ENCODE measurements at places on chromosomes 5 and 9. TPM values are rescaled to one million over a fixed set of nuclear protein-coding genes. Genes with fewer than 3 reads are reported as not detected.

- no peak for DNase-seq
Observed at GRCh38 chr5:66805514-66806430, 209.6 kb downstream of the MAST4 start.

GRCh38 chr5:133229931-133230664 lies 178.3 kb downstream of the HSPA4 start:
- no peak for DNase-seq

- DNase-seq, result no peak
Observed at GRCh38 chr5:1278656-1279442, 16.0 kb downstream of the TERT start.

The MXD3 gene
- 15.8 TPM for total RNA-seq

DNA sequence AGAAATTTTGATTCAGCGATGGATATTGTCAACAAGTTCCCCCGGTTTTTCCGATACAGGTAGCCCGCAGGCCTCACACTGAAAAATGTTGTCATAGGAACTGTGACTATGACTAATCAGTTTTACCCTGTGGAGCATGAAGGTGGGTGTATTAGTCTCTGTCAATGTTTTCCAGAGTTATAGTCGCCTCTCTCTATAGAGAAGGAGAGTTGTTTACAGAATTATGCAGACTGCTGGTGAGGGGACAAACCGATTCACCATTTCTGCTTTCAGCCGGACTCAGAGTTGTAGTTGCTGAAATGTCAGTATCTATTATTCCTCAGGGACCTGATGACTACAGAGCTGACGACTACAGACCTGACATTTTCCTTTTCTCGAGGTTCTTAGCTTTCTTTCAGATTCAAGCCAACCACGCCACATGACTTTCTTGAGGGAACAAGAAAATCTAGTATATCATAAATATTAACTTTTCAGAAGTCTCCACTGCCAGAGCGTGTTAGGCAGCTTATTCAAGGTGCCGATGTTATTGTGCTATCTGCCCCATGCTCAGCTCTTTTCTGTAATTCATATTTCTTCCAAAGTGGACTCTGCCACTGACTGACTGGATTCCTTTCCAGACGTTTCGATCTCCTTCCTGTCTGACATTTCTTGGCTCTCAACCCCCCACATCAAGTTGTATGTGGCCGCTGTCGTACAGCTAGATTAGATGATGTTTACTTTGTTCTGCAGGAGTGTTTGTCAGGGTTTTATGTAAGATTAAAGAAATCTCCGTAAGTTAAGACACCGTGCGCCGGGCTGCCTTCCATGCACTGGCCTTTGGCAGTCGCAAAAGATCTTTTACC lies 178.1 kb downstream of the FGF1 start:
- DNase-seq, result no peak

The ASTN2 gene
- 10.1 TPM for total RNA-seq

DNA sequence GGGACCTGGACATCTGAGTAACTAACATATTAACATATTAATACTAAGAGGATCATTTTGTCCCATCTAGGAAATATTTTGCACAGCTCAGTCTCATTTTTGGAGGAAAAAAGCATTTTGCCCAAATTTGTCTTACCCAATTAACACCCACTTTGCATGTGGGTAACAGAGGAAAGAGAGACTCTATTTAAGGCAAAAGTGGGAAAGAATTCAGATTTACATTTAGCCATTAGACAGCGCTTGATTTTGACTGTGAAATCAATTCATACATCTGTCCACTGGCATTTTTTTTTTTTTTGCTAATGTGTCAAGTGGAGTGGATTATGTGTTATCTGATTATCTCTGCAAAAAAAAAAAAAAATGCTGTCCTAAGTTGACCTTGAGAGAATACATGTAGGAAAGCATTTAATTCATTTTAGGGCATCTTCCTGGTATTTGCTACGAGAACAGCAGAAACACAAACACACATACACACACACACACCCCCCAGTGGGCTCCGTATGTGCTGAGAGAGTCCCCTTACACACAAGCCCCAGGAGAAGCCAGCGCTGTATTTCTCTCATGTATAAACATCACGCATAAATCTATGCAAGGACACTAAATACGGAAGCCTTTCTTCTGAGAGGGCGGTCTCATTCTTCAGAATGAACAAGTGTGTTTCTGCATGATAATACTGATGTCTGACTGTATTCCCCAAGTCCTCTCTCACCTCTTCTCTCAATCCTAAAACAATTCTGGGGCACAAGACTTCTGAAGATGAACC lies 202.0 kb upstream of the KLF9 start:
- DNase-seq, result no peak

- DNase-seq, result no peak
Observed at GRCh38 chr5:108233617-108234155, 148.2 kb downstream of the FBXL17 start.

The ECM2 gene
- not detected for total RNA-seq

GRCh38 chr9:116844621-116845020 lies 157.5 kb downstream of the TRIM32 start:
- no peak for DNase-seq

DNA sequence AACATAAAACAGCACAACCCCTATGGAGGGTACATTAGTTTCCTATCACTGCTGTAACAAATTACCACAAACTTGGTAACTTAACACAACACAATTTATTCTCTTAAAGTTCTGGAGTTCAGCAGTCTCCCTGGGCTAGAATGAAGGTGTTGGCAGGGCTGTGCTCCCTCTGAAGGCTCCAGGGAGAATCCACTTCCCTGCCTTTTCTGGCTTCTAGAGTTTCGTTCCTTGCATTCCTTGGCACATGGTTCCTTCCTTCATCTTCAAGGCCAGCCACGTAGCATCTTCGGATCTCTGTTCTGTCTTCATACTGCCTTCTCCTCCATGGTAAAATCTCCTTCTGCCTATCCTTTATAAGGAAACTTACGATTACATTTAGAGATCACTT lies 25.0 kb upstream of the GSN start:
- DNase-seq, result no peak

DNA sequence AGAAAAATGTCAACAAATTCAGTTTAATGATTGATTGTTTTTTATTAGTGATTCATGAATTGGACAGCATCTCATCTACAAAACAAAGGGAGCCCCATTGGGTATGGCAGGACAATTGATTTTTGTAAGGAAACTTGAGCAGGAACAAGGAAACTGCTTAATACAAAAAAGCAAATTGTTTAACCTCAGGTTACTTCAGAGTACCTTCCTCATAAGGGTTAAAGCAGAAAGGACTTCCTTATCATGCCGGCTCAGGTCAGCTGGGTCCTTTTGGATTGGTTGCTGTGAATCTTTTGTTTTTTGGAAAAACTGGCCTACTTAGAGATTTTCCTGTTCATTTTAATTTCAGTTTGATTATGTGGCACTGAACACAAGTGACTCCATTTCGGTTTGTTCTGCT lies 211.8 kb downstream of the ARRDC3 start:
- DNase-seq, result no peak

GRCh38 chr9:32292611-32293010 lies 91.8 kb upstream of the ACO1 start:
- DNase-seq, result no peak

DNA sequence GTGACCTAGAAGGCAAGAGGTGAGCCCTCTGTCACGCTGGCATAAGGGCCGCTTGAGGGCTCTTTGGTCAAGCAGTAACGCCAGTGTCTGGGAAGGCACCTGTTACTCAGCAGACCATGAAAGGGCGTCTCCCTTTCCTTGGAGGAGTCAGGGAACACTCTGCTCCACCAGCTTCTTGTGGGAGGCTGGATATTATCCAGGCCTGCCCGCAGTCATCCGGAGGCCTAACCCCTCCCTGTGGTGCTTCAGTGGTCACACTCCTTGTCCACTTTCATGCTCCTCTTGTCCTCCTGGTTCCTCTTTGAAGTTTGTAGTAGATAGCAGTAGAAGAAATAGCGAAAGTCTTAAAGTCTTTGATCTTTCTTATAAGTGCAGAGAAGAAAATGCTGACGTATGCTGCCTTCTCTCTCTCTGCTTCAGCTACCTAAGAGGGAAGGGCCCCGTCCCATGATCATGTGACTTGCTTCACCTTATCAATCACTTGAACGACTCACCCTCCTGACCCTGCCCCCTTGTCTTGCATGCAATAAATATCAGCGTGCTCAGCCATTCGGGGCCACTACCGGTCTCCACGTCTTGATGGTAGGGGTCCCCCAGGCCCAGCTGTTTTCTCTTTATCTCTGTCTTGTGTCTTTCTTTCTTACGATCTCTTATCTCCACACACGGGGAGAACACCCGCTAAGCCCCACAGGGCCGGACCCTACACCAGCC lies 16.7 kb upstream of the SCGB3A1 start:
- DNase-seq, result no peak

The SELENOP gene
- total RNA-seq, result 4.5 TPM

The LIFR gene
- 62.4 TPM for total RNA-seq

DNA sequence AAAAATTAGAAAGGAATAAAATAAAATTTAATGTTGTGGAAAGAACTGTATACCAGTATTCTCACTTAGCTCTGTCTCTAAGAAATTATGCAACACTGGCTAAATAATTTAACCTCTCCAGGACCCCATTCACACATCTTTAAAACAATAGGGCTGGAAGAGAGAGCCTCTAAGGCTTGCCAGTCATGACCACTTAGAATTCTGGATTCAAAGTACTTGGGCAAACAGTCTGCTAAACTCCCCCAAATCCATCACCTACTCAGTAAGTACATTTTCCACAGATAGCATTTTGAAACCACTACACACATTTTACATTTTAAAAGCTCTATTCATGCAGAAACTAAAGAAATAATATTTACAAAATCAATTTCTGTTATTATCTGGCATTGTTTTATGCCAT lies 291.7 kb downstream of the TMEM167A start:
- no peak for DNase-seq

GRCh38 chr5:106408141-106408540 lies 1262.6 kb downstream of the EFNA5 start:
- DNase-seq, result no peak

GRCh38 chr9:15277400-15278090 lies 29.5 kb downstream of the TTC39B start:
- peak; percentile 20 for DNase-seq

The FCN2 gene
- not detected for total RNA-seq

GRCh38 chr9:8492679-8493078 lies 693.1 kb upstream of the DMAC1 start:
- DNase-seq, result no peak

DNA sequence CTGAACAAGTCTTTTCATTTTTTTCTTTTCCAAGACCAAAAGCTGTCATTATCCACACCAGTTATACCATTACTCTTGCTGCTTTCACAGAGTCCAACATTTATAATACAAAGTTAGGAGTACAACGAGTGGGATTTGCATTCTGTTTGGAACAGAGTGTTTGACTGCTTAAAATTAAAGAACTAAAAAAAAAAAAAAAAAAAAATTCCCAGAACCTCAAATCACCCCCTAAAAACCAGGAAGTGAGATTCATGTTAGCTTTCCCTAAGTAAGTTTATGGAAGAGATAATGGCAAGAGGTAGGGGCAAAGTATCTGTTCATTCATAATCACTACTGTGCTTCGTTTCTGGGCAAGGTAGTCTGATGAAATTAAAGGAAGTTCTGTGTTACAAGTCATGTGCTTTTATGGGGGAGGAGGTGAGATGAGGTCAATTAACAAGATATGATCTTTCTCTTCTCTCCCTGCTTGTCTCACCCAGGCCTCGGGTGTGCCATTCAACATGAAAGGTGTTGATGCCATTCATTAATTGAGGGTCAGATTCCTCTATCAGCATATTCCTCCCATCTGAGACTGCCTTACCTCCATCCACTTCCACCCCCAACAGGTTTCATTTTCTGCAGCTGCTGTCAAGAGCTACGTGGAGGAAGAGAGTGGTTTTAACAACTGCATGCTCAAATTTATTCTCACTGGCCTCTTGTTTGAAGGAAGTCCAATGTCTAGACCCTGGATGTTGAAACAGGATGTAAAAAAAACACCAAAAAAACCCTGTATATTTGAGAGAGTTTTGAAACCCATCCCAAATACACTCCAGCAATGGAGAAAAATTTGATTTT lies 58.1 kb downstream of the MARCHF3 start:
- DNase-seq, result no peak

DNA sequence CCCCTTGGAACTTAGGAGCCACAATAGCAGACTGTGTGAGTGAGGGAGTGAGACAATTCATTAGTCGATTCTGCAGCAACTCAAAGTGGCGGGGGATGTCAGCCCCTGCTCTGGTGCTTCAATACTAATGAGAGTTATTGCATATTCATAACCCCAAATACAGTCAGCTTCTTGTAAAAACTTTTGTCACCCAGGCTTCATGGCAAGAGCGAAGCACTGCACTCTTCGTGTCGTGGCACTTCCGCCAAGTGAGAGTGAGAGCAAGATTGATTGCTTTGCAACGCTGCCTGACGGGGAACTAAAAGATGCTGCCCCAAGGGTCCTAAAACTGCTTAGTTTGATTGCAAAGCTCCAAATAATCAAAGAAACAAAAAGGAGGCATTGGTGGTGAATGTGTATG lies 150.9 kb downstream of the NR2F1-AS1 start:
- DNase-seq, result no peak

DNA sequence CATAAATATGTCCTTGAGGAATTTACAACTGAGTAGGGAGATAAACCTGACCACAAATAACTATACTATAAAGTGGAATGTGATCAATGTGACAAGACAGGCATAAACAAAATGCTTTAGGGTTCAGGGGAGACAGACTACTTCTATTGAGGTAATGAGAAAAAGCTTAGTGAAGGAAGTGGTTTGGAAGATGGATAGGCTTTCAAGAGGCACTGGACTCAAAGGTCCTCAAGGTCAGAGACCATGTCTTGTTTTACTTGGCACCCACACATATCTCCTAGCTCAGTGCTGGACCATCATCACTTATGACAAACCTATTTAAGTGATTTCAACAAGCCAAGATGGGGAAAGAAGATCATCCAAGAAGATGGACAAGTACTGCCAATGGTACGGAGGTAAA lies 257.8 kb downstream of the BNC2 start:
- no peak for DNase-seq

- DNase-seq, result peak; percentile 69
Observed at GRCh38 chr5:112551419-112552032, 132.4 kb upstream of the EPB41L4A start.

- DNase-seq, result peak; percentile 58
Observed at GRCh38 chr9:126398403-126399058, 71.9 kb downstream of the MVB12B start.

The SVEP1 gene
- total RNA-seq, result 0.89 TPM

The PCDHGA4 gene
- total RNA-seq, result 0.79 TPM

DNA sequence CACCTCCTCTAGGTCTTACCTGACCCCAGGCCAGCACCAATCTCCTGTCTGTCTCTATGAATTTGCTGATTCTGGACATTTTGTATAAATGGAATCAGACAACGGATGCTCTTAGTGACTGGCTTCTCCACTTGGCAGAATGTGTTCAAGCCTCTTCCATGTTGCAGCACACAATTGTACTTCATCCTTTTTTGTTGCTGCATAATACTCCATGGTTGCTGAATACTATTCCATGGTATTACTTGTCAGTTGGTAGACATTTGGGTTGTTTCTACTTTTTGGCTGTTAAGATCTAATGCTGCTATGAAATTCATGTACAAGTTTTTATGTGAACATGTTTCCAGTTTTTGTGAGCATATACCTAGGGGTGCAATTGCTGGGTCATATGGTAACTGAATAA lies 34.3 kb upstream of the FCN1 start:
- no peak for DNase-seq

The ANKRD55 gene
- total RNA-seq, result not detected

Data from NCI-H460 (cell line).